Endothelial cell (in vitro differentiated cells): ENCODE measurements at places on chromosomes 1 and 21. TPM values are rescaled to one million over a fixed set of nuclear protein-coding genes. Genes with fewer than 3 reads are reported as not detected.

The ASTN1 gene
- total RNA-seq, result 66.6 TPM

The ZNF695 gene
- 3.2 TPM for total RNA-seq

The SIK1 gene
- total RNA-seq, result 1.8 TPM

The SH2D1B gene
- total RNA-seq, result not detected

The HCRTR1 gene
- not detected for total RNA-seq

The COL6A1 gene
- 65.5 TPM for total RNA-seq

DNA sequence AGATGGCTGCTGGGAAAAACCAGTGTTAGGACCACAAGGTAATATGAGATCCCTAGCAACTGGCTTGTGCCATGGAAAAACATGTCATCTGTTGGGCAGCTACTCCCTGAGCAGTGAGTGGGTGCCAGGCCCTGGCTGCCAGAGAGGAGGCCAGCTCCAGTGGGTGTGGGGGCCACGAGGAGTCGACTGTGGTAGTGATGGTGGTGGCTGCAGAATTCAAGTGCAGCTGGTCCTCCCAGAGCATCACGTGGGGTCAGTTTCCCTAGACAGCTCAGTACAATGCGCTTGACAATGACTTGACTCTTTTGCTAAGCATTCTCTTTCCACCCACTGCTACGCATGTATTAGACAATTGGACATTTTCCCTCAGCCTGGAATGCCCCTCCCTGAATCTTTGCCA, 14.5 kb upstream of the CDC42 start:
- DNase-seq, result no peak

DNA sequence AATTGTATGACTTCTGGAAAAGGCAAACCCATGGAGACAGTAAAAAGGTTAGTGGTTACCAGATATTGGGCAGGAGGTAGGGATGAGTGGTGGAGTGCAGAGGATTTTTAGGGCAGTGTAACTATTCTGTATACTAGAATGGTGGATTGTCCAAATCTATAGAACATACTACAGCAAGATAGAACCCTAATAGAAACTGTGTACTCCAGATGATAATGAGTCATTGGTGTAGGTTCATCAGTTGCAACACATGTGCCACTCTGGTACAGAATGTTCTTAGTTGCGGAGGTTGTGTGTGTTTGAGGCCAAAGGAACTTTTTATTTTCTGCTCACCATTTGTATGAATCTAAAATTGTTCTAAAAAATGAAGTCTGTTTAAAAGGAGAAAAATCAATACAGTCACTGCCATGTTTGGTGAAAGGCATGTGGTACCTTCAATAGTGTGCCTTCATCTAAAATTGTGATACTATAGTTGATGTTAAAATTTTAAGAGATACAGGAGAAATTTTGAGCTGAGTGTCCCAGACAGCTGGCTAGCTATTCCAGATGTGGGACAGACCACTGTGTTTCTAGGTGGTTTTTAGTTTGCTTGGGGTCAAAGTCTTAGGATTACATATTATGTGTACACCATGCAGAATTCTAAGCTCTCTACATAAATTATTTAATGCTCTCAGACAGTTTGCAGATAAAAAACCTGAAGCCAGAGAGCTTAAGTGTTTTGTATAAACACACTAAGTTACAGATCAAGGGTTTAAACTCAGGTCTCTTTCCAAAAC, 150.5 kb downstream of the RPS6KC1 start:
- DNase-seq, result no peak

DNA sequence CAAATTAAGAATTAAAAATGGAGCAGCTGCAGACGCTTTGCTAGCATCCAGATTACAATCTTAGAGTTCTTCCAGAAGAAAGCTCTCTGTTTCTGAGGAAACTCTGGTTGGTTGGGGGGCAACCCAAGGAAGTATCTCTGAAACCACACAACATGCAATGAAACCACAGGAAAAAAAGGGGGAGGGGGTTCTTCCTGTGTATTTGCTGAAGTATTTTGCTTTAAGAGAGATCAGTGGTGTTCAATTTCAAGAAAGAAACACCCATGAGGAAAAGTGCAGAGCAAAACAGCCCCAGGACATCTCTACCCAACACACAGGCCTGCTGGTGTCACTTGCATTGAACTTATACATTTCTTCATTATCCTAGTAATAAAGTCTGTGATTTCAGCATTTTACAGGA, 19.7 kb upstream of the TIAM1 start:
- DNase-seq, result peak; percentile 14

DNA sequence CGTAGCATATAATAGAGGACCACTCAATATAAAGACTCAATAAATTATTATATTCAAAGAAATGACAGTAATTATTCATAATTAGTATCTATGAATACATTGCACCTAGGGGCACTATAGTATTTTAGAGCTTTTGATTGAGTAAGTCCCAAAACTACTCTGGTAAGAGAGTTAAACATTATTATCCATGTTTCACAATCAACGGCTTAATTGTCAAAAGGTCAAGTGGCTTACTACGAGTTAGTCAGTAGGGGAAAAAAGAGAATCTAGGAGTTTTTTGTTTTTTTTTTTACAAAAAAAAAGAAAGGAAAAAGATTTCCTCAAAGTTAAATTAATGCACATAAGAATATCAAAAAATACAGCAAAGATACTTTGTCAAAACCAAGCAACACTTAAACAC, 20.4 kb upstream of the LAMC1 start:
- no peak for DNase-seq

DNA sequence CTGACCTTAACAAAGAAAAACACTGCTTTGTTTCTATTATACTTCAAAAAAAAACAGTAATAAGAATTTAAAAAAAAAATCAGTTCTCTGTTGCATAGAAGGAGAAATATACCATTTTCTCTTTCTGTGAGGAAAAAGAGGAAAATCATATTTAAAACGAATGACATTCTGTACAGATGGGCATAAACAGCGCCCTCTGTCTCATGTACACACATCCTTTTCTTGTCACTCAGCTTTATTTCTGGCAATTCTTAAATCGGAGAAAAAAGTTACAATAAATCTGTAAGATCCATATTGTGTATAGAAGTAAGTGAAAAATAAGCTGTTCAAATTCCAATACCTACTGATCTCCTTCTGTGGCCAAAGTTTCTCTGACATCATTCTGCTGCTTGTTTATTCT, 245.4 kb downstream of the SMYD3 start:
- DNase-seq, result no peak

- no peak for DNase-seq
These were observed 29.6 kb downstream of the KCNA10 start for GRCh38 chr1:110489406-110489805.

- no peak for DNase-seq
These were observed 7.1 kb downstream of the PUSL1 start for GRCh38 chr1:1315435-1315954.

GRCh38 chr1:3314491-3315381, 139.7 kb upstream of the ARHGEF16 start:
- no peak for DNase-seq

GRCh38 chr1:179575497-179576314, at the start of gene NPHS2:
NPHS2 (minus strand) TSS chr1:179575948; CDS start chr1:179575864, 84 bp downstream.
- DNase-seq, result peak; percentile 27

- no peak for DNase-seq
These were observed 514.0 kb upstream of the ADAMTS5 start for GRCh38 chr21:27480841-27481261.

- peak; percentile 20 for DNase-seq
These were observed 808 bp downstream of the MAP3K21 start for GRCh38 chr1:233328142-233328921.

DNA sequence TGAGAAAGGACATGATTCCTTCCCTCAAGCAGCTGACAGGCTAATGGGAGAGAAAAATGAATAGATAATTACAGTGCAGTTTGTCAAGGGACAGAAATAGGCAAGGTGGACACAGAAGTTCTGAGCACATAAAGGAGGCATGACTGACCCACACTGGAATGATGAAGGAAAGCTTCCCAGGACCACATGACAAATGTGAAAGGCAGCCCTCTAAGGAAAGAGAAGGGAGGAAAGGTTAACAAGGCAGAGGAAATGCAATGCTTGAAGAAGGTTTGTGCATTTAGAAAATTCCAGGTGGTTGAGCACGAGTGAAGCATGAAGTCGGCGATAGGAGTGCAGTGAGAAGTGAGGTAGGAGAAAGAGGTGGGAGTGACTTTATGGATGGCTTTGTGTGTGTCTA, 37.4 kb downstream of the LAMC2 start:
- DNase-seq, result no peak

GRCh38 chr1:184362876-184363275, 24.0 kb upstream of the C1orf21 start:
- DNase-seq, result no peak

DNA sequence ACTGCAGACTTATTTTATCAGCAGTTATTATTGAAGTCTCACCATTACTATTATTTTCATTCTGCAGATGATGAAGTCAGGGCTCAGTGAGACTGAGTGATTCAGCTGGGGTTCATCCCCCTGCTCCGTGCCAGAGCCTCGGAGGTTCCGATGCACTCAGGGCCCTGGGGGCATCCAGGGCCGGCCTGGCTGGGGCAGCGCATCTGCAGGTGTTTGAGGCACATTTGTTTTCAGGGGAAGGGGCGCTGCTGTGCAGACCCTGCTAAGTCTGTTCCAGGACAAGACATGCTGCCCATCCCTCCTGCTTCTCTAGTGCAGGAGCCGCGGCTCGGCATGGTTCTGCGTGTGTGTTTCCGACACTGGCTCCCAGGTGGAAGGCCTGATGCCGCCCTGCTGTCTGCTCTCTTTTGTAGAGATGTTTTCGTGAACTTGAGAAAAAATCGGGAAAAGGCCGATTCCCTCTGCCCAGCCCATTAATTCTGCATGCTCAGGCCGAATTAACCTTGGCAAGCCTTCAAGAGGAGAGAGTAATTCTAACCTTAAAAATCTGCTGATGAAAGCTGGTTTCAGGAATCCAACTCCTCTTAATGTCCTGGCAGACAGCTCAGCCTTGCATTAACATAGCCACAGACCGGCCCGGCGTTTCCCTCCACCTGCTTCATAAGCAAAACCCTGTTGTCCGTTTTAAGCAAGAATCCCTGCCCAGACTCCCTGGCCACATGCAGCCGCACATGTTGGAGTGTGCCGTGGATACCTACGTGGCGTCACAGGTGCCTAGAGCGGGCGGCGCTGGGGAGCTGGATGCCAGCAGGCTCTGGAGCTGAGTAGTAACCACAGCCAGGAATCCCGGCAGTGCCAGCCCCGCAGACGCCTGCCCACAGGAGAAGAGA, 316.0 kb upstream of the VAMP3 start:
- DNase-seq, result no peak

- DNase-seq, result no peak
These were observed 17.0 kb upstream of the SH2D2A start for GRCh38 chr1:156833603-156834002.

- DNase-seq, result no peak
These were observed 29.4 kb downstream of the PSMG1 start for GRCh38 chr21:39153842-39154241.

DNA sequence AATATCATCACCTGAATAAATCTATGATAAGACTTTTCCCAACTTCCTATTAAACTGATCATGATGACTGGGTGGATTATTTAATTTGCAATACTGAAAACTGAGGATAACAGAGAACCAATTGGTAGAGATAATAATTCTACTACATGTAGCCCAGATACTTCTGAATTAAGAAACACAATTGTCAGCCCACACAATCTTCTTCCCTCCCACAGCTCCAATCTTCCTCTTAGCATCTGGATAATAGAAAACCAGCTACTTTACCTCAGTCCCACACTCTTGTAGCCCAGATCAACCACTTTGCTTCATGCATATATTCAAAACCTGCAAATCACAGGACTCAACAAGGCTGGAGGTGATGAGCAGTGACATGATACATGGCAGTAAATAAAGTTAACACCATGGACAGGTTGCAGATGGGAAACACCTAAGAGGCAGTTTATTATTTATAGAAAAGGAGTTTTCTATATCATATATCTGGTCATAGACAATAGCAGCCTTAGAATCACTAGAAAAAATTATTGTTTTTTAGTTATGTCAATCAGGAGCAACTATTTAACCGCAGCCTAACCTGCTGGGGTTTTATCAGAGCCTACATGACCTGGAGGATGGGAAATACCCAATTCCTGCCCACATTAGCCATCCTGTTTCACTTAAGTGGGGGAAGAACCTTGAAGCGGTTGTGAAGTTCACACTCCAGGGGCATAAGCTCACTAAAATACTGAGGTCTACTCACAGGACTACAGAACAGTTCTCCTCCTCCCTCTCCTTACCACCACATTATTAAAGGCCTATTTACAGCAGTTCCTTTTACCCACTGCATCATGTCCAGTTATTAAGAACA, 16.7 kb downstream of the FRRS1 start:
- DNase-seq, result no peak

DNA sequence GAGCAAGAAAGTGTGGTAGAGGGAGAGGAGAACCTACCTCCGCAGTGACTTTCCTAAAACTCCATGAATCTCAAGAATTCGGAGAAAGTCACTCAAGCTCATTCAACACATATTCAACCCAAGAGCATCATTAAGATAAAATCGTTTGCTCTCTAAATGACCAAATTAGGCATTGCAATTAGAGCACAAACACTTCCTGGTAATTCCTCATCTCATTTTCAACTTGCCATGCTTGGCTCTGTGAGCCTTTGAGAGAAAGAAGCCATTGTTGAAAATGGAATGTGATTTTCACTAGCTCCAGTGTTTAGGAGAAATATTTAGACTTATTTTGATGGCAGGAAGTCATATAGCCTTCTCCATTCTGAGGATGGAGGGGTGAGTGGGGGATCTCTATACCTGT, 52.5 kb downstream of the KAZN start:
- no peak for DNase-seq

GRCh38 chr21:15195768-15196167, 131.0 kb upstream of the NRIP1 start:
- no peak for DNase-seq

DNA sequence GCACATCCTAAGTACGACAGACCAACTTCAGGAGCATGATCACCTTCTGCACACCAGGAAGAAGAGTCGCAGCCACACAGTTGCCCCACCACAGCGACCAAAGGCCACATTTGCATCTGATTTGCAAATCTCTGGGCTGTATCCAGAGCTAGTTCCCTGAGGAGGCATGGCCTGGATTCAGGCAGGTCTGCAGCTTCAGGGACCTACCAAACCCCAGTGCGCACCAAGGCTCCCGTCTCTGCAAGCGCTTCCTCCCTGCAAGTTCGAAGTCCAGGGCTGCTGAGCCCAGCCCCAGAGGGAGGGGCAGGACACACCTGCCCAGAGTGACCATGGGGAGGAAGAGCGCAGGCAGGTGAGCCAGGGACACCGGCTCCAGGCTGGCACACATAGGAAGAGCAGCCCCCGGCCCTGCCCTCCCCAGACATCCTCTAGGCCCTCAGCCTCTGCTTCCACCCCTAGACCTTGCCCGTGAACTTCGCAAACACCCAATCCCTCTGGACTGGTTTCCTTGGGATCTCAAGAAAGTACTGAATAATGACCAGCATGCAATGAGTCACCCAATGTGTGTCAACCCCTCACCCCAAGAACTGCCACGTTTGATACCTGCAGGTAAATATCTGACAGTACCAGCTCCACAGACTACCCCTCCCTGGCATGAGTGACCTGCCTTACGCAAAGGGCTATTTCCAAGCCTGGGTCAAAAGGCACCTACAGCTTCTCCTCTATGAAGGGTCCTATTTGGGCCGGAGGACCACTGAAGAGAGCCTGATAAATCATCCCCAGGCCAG, 36.8 kb downstream of the CASZ1 start:
- no peak for DNase-seq
